ENCODE measurements at places on chromosomes 5 and 9.
A peak's percentile ranks its signal among the peaks of the same experiment; 100 is the strongest.

GRCh38 chr9:95857896-95858295 lies 17.6 kb upstream of the ERCC6L2 start:
- no peak for DNase-seq

DNA sequence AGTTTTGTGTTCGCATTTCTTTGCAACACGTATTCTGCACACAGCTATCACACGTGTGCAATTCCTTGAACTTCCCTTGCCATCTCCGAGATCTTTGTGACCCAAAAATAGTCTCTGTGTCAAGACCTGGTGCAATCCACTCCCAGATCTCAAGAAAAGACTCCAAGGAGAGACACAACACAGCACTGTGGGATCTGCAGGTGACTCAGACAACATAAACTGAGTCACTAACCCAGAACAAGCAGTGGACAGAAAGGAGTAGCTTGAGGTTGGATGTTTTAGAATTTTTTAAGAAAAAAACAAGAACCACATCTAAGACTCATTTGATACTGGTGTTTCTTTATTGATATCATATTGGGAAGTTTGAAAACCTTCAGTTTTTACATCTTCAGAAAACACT lies 396.9 kb downstream of the AGTPBP1 start:
- DNase-seq, result no peak

GRCh38 chr5:150214289-150214688 lies 24.4 kb downstream of the SLC6A7 start:
- no peak for DNase-seq

DNA sequence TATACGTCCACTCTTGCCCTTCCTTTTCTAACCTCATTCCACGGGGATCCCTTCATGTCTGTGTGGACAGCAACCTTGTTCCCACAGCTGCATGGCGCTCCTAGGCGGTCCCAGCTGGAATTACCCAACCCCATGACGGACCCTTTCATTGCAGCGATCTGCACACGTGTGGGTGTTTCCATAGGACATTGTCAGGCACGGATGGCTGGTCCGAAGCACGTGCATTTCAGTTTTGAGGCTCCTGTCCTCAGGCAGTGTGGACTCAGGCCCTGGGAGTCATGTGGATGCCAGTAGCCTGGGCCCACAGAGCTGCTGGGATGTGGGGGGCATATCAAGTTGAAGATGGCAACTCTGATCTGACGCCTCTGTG lies 15.0 kb downstream of the CARD19 start:
- no peak for DNase-seq

DNA sequence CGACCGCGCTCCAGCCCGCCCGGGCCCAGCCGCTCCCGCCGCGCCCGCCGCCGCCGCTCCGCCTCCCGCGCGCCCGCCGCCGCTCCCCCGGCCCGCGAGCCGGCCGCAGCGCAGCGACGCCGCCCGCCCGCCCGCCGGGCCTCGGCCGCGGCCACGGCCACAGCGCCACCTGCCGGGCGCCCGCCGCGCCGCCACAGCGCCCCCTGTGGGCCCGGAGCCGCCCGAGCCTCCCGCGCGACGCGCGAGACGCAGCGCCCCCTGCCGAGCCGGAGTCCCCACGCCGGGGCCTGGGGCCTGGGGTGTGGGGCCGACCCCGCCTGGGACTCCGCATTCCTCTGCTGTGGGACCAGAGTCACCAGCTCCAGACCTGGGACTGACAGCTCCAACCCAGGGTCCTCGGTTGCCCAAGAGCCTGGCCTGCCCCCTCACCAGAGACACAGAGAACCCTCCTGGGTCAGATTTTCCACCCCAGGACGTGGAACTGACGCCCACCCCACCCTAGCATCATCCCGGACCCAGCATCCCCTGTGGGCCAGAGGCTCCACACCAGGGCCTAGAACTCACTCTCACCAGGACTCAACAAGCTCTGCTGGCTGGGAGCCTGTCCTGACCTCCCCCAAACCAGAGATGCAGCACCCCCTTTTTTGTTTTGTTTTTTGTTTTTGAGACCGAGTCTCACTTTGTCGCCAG lies at the start of gene RAPGEF1:
Gene RAPGEF1 (minus strand): TSS at position 118 of the 690 bp plus-strand sequence. CDS start 246 bp downstream, outside the sequence.
- peak; percentile 88 for DNase-seq

DNA sequence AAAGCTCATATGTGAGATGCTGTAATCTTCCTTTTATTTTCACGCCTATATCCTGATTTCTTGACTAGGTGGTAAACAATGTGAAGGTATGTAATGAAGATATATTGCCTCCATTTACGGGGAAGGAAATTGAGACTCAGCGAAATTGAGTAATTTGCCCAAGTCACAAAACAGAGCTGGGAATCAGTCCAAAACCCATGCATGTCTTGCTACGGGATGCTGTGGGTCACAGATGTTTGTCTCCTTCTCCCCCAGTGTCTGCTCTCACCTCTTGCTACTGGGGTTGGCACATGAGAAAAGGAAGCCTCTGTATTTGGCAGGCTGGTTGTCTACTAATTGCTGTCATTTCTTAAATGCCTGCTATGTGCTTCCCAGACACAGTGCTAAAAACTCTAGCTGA lies 53.7 kb upstream of the TEX48 start:
- no peak for DNase-seq

All from liver (tissue), 10 donors.